ENCODE measurements at places on chromosomes 1 and 21. TPM values are rescaled to one million over a fixed set of nuclear protein-coding genes. Genes with fewer than 3 reads are reported as not detected.

GABRD gene
- total RNA-seq, result not detected

GPR25 gene
- not detected for total RNA-seq

IGSF9 gene
- total RNA-seq, result under 0.01 TPM

PROK1 gene
- total RNA-seq, result not detected

DEPDC1 gene
- total RNA-seq, result 27.2 TPM

KRTAP7-1 gene
- not detected for total RNA-seq

CLIC4 gene
- total RNA-seq, result 241 TPM

S100A7A gene
- total RNA-seq, result not detected

MYBPHL gene
- not detected for total RNA-seq

C4BPA gene
- total RNA-seq, result not detected

C1orf52 gene
- 15.5 TPM for total RNA-seq

FAM110D gene
- not detected for total RNA-seq

GLUL gene
- total RNA-seq, result 474 TPM

HES3 gene
- total RNA-seq, result not detected

RAB3B gene
- total RNA-seq, result 15.2 TPM

ITPKB gene
- 3.1 TPM for total RNA-seq
